Left ventricle myocardium inferior (tissue), 1 donor: ENCODE measurements at places on chromosomes 13 and 19. TPM values are rescaled to one million over a fixed set of nuclear protein-coding genes. Genes with fewer than 3 reads are reported as not detected.

Gene C19orf81
- total RNA-seq = 3.6 TPM

Gene DEDD2
- total RNA-seq = 15.8 TPM

Gene RDH8
- not detected for total RNA-seq

Gene TEX26
- not detected for total RNA-seq

Gene ZNF69
- total RNA-seq = 5.2 TPM

Gene FUT1
- total RNA-seq = 1.8 TPM

Gene ZNF699
- total RNA-seq = 3.9 TPM
